ENCODE measurements at places on chromosomes 7 and 10. TPM values are rescaled to one million over a fixed set of nuclear protein-coding genes. Genes with fewer than 3 reads are reported as not detected.

Gene HOXA1
- 0.19 TPM for total RNA-seq

DNA sequence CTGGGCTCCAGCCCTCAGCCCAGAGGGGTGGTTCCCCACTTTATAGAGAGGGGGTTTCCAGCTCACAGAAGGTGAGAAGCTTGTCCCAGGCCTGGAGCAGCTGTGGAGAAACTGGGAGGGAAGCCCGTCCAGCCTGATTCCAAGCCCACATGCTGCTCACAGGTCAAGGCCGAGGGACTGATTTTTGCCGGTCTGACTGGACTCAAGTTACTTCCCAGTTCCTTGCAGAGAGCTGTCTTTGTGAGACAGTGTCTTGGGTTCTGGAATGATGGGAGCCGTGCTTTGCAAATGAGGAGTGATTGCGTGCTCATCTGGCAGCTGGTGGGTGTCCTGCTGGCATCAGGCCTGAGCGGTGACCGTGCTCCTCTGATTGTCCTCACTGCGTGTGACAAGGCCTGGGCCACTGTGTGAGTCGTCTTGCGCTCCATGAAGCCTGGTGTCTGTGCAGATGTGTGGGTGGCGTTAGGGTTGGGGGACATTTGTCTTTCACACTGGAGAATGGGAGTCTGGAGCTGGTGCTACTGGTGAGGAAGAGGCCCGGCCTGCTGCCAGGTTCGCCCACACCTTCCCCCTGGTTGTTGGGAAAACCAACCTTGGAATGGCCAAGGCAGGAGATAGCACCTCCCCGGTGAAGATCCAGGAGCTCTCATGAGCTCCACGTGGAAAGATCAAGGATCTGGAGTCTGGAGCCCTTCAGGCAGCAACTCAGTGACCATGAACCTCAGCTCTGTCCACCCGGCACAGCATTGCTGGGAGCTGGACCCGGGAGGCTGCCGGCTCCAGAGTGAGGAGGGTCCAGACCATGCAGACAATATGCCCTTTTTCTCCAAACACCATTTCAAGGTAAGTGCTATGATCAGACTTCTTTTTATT is 129.6 kb downstream of the SMURF1 start:
- peak; percentile 70 for DNase-seq

GRCh38 chr7:138435231-138435919 is 24.7 kb upstream of the TRIM24 start:
- no peak for DNase-seq

DNA sequence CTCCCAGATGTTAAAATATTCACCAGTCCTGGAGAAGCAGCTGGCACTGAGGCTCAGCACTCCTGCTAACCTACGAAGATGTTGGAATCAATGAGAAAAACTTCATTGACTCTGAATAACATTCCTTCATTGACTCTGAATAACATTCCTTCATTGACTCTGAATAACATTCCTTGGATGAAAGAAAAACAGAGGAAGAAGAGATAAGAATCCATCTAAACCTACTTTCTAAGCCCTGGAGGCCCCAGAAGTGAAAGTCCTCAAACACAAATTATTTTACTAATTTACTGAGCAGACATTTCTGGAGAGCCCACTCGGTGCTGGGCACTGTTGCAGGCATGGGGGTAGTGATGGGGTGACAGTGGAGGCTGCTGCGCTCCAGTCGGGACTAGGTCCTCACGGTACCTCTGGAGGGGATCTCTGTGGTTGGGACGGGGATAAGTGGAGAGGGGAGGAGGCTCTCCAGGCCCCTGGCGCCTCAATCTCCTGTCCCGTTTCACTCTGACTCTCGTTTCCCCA is 254.1 kb downstream of the WDR37 start:
- no peak for DNase-seq

Gene ECHDC3
- total RNA-seq, result 35.1 TPM
